Hippocampal formation (tissue), 2 donors: ENCODE measurements at places on chromosomes 3 and 15.

DNA sequence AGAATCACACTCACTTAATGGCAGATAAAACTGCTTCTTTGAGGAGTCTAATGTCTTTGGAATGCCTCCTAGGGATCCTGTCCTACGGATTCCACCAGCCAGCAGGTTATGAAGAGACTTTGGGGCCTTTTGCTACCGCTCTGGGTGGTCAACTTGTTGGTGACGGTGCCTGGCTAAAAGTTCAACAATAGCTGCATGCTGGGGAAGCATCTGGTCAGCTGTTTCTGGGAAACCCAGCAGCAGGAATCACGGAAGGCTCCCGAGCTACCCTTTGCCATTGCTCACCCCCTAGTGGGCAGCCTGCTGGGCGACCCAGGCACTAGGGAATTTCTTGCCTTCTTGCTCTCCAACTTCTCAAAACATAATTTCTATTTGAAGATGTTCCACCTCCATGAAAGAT lies 263.3 kb downstream of the NEK10 start:
- no peak for DNase-seq

GRCh38 chr3:196639483-196640296 lies at the start of gene NRROS:
NRROS (plus strand) TSS chr3:196639694; CDS start chr3:196654540, 14,846 bp downstream.
- DNase-seq = peak; percentile 54

DNA sequence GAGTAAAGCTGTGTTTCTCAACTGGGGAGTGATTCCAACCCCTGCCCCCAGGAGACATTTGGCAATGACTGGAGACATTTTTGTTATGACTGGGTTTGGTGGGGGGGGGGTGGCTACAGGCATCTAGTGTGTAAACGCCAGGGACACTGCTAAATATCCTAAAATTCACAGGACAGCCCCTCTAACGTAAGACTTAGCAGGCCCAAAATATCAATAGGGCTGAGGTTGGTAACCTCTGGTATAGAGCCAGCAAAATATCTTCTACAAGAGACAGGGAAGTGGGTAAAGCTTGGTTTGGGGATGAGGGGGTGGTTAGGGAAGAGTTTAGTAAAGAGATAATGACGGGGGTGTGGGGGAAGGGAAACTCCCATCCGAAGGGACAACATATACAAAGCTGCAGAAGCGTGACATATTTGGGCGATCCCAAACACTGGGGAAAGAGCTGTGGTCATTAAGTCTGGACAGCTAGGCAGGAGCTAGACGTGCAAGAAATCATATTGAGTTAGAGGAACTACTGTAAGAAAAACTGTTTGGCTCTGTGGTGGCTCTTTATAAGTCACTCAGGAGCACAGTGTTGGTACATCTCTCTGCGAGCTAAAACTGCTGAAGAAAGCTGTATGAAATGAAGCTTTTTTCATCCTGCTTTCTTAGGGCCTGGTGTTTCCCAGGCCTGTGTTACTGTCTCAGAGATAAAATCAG lies 697 bp upstream of the TRIM69 start:
- no peak for DNase-seq

GRCh38 chr3:1288805-1289494 lies 196.1 kb downstream of the CNTN6 start:
- DNase-seq = no peak

- no peak for DNase-seq
These were observed 50.9 kb upstream of the SPRED1 start for GRCh38 chr15:38201714-38202113.
